ENCODE measurements at places on chromosomes 4 and X.
A peak's percentile ranks its signal among the peaks of the same experiment; 100 is the strongest.

DNA sequence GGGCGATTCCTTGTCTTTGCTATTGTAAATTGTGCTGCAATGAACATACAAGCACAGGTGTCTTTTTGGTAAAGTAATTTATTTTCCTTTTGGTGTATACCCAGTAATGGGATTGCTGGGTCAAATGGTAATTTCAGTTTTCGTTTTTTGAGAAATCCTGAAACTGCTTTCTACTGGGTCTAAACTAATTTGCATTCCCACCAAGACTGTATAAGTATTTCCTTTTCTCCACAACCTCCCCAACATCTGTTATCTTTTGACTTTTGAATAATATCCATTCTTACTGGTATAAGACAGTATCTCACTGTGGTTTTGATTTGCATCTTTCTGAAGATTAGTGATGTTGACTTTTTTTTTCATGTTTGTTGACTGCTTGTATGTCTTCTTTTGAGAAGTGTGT is 2506.0 kb downstream of the PCDH7 start:
- DNase-seq: no peak

DNA sequence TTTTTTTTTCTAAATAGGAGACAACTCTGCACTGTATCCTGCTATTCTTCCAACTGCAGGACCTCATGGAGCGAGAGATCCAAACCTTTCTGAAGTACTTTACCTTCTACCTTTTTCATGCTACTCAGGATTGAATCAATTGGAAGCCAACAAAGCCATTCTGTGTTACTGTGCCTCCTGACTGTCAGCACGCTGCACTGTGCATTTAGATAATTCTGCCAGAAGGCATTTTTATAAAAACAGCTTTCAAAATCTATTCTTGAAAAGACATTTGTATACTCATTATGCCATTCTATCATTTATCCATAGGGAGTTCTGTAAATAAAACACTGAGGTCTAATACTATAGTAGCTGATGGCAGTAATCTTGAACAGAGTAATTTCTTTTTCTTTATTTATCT is 142.8 kb downstream of the SLIT2 start:
- no peak for DNase-seq

- peak; percentile 69 for DNase-seq
Observed at GRCh38 chrX:31423609-31424189, 351.9 kb upstream of the FTHL17 start.

DNA sequence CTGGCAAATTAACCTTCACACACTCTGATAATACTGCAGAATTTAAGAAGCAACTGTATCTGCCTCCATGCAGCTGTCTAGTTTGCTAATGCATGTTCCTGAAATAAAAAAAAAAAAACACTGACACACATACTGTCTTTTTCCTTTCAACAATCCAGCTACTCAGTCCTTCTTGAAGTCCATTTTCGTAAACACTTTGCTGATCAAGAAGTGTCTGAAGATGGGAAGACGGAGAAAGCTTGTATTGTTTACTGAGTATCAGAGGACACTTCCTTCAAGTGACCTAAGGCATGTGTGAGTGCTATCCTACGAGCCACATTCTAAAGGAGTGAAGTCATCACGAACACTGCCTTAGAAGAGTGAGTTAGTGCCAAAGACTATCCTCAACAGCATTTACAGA is 82.6 kb downstream of the LUZP4 start:
- peak; percentile 73 for DNase-seq

DNA sequence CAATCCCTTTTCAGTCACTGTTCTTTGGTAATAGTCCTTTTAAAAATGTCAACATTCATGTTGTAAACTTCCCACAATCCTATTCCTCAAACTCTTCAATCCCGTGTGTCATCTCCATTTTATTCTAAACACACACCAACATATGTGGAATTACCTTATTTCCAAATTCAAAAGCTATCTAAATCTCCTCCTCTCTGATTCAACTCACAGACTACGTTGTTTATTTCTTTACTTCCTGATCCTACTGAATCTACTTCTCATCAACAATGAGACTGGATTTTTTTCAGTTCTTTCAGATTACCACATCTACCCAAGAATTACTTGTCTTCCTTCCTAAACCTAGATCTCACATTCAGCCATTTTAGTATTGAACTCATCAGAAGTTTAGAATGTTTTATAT is 188.2 kb downstream of the GABRB1 start:
- DNase-seq: peak; percentile 34

DNA sequence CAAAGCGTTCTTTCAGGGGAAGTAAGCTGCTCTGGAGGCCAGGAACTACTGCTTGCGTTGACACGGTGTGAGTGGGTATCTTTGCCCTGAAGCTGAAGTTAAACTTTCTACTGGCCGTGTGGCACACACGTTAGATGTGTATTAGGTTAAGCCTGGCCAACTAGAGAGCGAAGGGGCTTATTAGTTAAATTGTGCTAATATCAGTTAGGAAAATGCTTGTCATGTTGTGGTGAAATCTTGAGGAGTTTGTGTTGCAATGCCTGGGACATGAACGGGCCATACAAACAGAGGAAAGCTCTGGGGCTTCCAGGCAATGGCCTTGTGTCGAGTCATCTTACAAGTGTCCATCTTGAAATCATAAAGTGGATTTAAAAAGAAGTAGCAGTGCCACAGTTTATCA is 62.6 kb downstream of the NSUN7 start:
- no peak for DNase-seq

All from ELR (cell line).